Calu3 (cell line): ENCODE measurements at places on chromosomes 1 and 21. TPM values are rescaled to one million over a fixed set of nuclear protein-coding genes. Genes with fewer than 3 reads are reported as not detected.
A peak's percentile ranks its signal among the peaks of the same experiment; 100 is the strongest.

DNA sequence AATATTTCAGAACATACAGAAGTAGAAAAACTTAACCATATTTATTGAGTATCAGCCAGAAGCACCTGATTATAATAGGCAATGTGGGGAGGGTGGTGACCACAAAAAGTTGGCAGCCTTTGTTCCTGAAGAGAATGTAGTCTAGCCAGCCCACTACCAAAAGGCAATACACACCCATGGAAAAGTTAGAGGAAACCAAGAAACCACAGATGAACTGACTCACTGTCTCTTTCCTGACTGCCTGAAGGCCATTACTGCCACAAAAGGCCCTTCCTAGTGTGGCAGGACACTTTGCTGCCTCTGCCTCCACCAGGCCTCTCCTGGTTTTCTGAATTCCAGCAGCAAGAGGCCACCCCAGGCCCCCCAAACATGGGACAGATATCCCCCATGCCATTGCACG lies 14.6 kb upstream of the PROX1 start:
- H3K27me3 ChIP-seq, result peaks cover 51% of the 10 kb centered on the region
- H3K27ac ChIP-seq, result no peak overlapping the region
- H3K4me1 ChIP-seq, result no peaks in the 10 kb centered on the region
- DNase-seq, result no peak
- H3K36me3 ChIP-seq, result no peaks in the 10 kb centered on the region

DNAJB4 gene
- 15.0 and 23.0 TPM in 2 replicates for total RNA-seq

- no peaks in the 10 kb centered on the region for H3K27me3 ChIP-seq
- no peak overlapping the region for H3K27ac ChIP-seq
- H3K36me3 ChIP-seq, result no peaks in the 10 kb centered on the region
- no peak for DNase-seq
These were observed 47.3 kb upstream of the LYPLAL1 start for GRCh38 chr1:219126377-219126776.

DNA sequence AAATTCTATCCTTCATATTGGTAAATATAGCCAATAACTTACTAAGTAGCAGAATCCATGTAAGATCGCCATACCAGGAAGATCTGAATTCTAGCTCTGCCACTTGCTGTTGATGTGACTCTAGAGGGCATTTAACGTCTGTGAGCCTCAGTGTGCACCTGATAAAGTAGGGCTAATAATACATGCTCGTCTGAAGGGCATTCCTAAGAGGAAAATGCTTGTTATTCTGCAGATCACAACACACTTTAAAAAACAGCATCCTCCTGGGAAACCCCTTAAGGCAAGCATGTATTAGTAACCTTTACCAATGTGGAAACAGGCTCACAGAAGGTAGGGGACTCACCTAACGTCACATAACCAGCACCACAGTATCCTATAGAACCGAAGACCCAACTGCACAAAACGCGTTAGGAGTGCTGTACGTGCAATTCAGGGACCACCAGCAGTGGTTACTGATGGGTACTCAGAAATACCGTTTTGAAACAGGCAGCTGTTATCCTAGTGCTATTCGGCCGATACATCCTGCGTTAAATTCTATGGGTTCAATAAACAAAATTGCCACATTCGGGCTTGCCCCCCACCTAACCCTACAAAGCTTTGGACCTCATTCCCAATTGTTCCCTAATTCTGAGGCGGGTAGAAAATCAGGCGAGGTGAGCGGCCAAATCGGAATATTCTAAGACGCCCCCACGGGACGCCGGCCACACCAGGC lies 758 bp downstream of the DEPDC1 start:
- no peak for DNase-seq
- peaks cover 18% of the 10 kb centered on the region for H3K36me3 ChIP-seq
- H3K4me3 ChIP-seq, result peak overlapping the region; percentile 81
- H3K27ac ChIP-seq, result peak overlapping the region; percentile 88

PGLYRP4 gene
- 0.38 TPM in 1 of 2 replicates, not detected in the other for total RNA-seq

- H3K27me3 ChIP-seq, result no peaks in the 10 kb centered on the region
- H3K4me1 ChIP-seq, result peaks cover 17% of the 10 kb centered on the region
- H3K27ac ChIP-seq, result no peak overlapping the region
- no peaks in the 10 kb centered on the region for H3K36me3 ChIP-seq
These were observed 196.0 kb upstream of the SAMSN1 start for GRCh38 chr21:14742119-14742518.

DNA sequence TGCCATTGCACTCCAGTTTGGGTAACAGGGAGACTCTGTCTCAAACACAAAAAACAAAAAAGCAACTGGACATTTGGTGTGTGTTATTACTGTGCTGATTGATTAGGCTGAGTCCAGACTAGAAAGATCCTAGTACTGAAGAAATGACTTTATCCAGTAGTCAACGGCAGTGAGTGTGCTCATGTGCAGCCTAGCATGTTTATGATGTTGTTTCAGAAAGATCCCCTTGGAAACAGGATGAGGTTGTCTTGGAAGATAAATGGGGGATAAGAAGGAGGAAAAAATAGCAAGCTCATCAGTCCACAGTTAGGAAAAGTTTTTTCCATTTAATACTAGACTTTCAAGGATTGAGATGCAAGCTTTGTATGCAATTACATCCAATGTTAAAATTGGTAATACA lies 14.3 kb downstream of the RUSC1 start:
- no peaks in the 10 kb centered on the region for H3K4me1 ChIP-seq
- no peak for DNase-seq
- no peaks in the 10 kb centered on the region for H3K27me3 ChIP-seq
- H3K27ac ChIP-seq, result no peak overlapping the region
- H3K36me3 ChIP-seq, result peaks cover 52% of the 10 kb centered on the region

PRDM16 gene
- 0.09 and 0.66 TPM in 2 replicates for total RNA-seq

TSSK3 gene
- 1.8 and 5.1 TPM in 2 replicates for total RNA-seq

DNA sequence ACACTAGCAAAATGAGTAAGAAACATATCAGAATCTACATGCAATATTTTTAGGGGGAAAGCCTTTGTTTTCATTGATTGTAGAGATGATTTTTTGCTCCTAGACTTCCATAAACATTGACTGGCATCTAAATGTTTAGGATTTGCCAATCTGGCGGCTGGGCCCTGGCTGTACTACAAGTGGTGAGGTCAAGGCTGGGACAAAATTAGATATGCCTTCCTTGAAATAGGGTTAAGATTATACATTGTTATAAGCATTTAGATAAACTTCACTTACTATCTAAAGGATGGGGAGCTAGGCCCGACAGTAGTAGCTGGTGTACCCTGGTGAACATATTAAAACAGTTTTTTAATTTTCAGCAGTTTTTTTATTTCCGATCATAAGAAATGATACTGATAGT lies 5.2 kb downstream of the NFIA start:
- H3K27ac ChIP-seq, result no peak overlapping the region
- no peak for DNase-seq
- H3K4me1 ChIP-seq, result peaks cover 30% of the 10 kb centered on the region
- no peak overlapping the region for H3K4me3 ChIP-seq
- H3K27me3 ChIP-seq, result no peaks in the 10 kb centered on the region
- H3K36me3 ChIP-seq, result peaks cover 33% of the 10 kb centered on the region

SDCCAG8 gene
- total RNA-seq, result 52.0 and 67.3 TPM in 2 replicates

IL12RB2 gene
- total RNA-seq, result not detected in 2 replicates

DNA sequence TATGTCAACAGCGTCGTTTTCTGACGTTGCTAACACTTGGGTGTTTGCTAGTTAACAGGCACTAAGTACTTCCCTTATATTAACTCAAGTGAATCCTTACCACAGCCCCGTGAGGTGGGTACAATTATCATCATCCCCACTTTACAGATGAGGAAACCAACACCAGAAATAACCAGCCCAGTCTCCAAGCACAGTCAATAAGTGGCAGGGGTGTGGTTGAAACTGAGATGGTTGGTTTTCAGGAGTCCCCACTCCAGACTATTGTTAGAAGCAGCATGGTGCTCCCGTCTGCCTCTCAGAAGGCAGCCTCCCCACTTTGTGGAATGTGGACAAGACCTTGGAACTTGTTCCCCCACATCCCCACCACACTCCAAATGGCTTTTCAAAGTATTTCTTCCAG lies 45.7 kb upstream of the ACOT11 start:
- H3K4me3 ChIP-seq, result no peak overlapping the region
- peaks cover 17% of the 10 kb centered on the region for H3K4me1 ChIP-seq
- peaks cover 27% of the 10 kb centered on the region for H3K27me3 ChIP-seq
- no peak for DNase-seq
